Glutamatergic neuron (in vitro differentiated cells): ENCODE measurements at places on chromosomes 12 and 14.

GRCh38 chr14:35146711-35147149, 24.4 kb downstream of the PRORP start:
- DNase-seq: no peak

DNA sequence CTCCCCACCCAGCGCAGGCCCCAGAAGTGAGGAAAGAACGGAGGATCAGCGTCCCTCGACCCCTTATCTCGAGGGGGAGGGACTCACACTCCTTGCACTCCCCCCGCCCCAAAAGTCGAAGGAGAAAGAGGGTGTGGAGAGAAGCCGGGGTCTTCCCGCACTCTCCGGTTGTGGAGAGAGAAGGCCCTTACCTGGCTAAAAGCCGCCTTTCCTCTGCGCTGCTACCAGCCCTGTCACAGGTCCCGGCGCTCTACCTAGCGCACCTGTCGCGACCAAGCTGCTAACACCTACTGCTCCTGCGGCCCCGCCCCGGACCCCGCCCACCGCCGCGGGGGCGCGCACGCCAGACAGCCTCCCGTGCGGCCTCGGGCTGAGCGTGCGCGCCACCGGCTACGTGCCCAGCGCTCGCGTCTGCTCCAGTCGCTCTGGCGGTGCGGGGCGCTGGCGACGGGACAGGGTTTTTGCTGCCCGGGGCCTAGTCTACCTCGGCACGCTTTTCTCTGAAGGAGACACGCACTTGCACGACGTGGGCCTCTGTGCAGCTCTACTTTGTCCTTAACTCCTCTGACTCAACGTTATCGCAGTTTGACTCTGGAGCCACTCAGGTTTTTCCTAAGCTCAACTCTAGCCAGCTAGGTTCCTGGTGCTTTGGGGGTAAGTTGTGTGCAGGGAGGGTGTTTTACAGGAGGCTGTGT, at the start of gene LIMA1:
Gene LIMA1 (minus strand): TSS at position 292 of the 695 bp plus-strand sequence. CDS start 34,769 bp downstream, outside the sequence.
- peak; percentile 92 for DNase-seq

DNA sequence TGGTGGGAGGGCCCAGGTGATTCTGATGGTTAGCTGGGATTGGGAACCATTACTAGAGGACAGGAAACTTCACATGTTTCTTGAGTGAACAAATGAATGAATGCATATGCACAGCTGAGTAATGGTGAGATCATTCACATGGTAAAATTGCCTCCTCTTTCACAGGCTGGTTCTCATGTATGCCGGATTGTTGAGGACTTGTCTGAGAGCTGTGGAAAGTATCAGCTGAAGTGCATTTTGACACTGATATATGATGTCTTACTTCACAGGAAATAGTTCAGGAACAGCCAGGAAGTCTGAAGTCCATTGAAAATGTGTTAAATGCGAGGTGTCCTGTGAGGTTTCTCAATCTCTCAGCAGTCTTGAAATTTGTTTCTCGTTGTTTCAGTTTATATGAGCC, 77.6 kb upstream of the DACT1 start:
- DNase-seq: no peak

DNA sequence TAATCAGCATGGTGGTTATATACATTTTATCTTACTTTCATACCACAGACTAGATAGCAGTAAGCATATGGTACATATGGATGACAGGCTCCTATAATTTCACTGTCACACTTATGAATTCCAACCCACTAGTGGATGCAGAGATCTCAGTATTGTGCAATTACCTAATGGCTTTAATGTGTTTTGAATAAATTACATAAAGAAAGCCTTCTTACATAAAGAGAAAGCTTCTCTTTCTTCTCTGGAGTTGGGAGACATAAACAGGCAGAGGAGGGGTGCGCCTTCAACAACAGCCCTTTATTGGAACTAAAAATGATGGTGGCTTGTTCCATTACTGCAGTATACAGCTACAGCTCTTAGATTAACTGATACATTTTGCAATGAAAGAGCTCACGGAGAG, 52.6 kb downstream of the SAV1 start:
- no peak for DNase-seq

- no peak for DNase-seq
Measured at GRCh38 chr12:72010356-72010755, 71.7 kb downstream of the TPH2 start.

DNA sequence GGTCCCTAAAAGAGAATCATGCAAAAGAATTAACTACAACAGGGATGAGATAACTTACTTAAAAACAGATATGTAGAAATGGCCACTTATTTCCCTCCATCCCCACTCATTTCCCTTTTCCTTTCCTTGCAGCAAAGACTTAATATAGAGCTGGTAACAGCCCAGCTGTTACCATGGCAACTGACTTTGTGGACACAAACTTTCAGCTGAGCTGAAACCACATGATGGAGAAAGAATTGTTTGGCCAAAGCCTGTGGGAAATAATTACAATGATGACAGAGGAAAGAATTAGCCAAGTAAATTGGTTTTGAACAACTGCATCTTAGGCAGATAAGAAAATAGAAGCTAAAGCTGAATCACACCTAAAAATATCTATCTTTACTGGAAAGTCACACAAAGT, 364.9 kb downstream of the GALC start:
- DNase-seq: no peak

- no peak for DNase-seq
Measured at GRCh38 chr14:52318826-52319645, 4.9 kb downstream of the PTGER2 start.

GRCh38 chr14:30496852-30497251, 62.1 kb upstream of the G2E3 start:
- no peak for DNase-seq

GRCh38 chr14:94970941-94971730, 186.2 kb downstream of the DICER1 start:
- no peak for DNase-seq

GRCh38 chr14:102293781-102294180, 11.2 kb downstream of the MOK start:
- DNase-seq: no peak

- peak; percentile 43 for DNase-seq
Measured at GRCh38 chr14:76829650-76830421, 3.6 kb downstream of the LRRC74A start.

GRCh38 chr14:100076606-100077005, 11.4 kb downstream of the EVL start:
- no peak for DNase-seq

GRCh38 chr14:27015065-27015464, 417.2 kb upstream of the NOVA1 start:
- DNase-seq: no peak

DNA sequence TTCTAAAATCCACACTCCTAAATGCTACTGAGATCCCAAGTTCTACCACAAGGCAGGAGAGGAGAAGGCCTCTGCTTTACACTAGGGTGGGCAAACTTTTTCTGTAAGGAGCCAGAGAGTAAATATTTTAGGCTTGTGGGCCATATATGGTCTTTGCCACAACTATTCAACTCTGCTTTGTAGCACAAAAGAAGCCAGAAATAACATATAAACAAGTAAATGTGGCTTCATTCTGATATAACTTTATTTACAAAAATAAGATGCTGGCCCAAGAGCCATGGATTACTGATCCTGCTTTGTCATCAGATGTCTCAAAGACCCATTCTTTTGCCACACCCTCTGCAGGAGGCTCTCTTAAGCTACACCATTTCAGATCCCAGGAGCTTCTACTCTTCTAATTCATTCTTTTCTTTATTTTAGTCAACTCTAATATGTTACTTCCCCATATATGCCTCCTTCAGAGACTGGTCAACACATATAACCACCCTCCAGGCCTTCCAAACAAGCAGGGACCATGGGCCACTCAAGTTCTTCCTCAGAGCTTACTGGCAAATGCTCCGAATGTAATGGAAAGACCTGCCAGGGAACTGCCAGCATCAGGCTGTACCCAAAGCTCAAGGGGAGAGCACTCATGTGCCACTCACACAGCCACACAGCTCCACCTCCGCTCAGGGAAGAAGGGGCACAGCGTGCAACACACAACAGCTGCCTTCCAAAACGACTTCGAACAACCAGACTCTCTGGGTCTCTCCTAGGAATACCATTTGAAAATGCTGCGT, 15.6 kb downstream of the APPL2 start:
- DNase-seq: no peak
